ENCODE measurements at places on chromosomes 12 and 14.

- no peak for DNase-seq
Measured at GRCh38 chr14:77947372-77947771, 147.5 kb downstream of the ADCK1 start.

DNA sequence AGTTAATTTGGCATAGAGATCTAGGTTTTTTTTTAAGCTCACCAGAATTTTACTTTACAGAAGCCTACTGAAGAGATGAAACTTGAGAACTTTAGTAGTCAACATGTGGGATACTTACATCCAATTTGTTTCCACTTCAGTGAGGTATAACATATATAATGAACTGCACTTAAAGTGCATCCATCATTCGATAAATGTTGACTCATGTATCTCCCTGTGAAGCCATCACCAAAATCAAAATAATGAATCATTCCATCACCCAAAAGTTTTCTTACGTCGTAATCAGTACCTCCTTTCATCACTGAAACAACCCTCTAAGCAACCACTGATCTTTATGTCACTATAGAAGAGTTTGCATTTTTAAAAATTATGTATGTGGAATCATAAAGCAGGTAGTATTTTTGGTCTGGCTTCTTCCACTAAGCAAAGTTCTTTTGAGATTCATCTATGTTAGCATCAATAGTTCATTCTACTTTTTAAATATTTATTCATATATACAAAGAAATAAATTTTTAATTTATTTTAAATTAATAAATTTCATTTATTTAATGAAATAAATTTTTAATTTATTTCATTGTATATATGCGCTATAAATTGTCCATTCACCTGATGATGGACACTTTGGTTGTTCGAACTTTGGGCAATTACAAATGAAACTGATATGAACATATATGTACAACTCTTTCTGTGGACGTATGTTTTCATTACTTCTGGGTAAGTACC is 2.0 kb upstream of the CPNE8 start:
- no peak for DNase-seq

GRCh38 chr12:46442738-46443137 is 70.2 kb upstream of the SLC38A2 start:
- DNase-seq: no peak

DNA sequence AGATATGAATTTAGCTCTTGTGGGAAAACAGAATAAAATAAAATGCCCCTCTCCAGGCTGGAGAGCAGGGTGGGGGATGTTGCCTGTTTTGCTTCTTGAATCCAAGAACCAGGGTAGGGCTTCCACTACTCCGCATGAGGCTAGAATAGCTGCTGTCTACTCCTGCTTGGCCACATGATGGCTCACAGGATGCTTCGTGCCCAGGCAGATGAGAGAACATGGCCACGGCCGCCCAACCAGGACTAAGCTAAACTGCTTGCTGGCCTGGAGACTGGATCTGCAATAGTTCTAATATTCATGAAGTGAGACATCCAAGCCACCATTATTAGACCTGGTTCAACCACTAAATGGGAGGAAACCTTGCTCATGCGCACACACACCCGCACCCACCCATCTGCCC is 122.2 kb upstream of the METAP2 start:
- DNase-seq: no peak

GRCh38 chr12:128483526-128484255 is 216.7 kb downstream of the TMEM132C start:
- no peak for DNase-seq

- DNase-seq: peak; percentile 96
Measured at GRCh38 chr12:111405149-111405858, 419 bp upstream of the SH2B3 start.

- DNase-seq: no peak
Measured at GRCh38 chr14:45258073-45258472, 5.1 kb upstream of the MIS18BP1 start.

DNA sequence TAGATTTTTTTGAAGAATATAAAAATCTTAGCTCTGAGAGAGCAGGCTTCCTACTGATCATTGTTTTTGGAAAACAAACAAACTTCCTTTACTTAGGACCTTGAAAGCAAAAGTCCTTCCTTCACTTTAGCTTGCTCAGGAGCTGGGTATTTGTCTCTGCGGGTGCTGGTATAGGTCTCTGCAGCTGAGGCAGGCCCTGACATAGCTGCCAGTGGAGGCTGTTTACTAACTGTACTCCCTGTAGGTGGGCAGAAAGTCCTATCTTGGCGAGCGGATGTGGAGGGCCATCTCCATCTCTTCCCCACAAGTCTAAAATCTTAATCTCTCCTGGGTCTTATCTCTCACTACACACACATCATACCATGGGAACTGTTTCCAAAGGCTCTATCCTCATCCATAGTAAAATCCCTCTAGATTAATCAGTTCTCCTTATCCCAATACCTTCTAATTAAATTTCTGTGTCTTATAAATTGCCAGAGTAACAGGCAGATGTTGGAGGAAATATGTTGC is 4.1 kb upstream of the MIA2 start:
- no peak for DNase-seq

DNA sequence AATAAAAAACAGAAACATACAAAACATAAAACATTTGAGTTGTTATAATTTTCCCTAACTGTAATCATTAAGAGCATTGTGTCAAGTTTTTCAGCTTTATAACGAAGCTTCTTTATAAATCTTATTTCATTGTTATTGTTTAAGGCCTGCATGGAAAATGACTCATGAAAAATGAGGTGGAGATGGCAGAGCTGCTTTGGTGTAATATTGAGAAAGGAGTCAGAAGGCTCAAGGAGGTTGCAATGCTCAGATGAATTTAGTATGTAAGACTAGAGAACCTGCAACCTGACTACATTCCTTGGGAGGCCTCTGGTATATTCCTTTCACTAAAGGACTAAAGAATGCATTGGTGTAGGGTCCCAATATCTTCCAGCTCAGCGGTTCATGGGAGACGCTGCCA is 61.5 kb downstream of the TMEM30B start:
- DNase-seq: no peak

DNA sequence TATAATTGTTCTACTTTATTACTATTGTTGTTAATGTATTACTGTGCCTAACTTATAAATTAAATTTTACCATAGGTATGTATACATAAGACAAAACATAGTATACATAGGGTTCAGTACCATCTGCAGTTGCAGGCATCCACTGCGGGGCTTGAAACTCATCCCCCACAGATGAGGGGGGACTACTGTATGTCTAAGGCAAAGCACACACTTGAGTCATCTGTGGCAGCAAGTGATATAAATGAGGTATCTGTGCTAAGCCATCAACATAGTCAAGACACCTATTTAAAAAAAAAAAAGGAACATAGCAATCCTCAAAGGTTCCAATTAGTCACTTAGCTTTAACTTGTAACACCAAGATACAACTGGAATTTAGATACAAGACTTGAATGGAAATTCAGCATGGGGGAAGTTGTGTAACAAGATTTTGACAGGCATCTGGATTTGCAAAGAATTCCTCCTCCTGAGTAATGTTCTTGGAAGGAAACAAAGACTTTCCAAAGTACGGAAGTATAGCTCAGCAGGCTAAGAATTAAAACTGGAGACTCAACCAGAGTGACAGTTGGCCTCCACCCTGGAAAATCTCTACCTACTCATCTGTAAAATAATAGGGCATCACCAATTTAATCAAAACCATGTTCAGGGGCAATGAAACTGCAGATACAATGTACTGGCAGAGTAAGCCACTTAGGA is 14.9 kb downstream of the DCAF5 start:
- peak; percentile 38 for DNase-seq

DNA sequence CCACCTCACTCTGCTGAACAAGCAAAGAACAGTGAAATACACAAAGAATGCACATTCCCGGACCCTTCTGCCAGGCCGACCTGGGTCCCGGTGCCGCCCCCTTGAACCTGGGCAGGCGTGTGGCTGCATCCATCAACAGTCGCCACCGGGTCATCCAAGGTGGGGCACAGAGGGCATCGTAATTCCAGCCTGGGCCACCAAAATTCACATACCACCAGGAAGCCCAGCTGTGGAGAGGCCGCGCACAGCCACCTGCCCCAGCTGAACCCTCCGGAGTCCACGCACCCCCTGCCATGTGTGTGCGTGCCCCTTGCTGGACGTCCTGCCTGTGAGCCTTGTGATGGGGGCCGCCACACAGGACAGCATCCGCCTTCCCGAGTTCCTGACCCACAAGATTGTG is 85.7 kb downstream of the NOC4L start:
- DNase-seq: no peak

DNA sequence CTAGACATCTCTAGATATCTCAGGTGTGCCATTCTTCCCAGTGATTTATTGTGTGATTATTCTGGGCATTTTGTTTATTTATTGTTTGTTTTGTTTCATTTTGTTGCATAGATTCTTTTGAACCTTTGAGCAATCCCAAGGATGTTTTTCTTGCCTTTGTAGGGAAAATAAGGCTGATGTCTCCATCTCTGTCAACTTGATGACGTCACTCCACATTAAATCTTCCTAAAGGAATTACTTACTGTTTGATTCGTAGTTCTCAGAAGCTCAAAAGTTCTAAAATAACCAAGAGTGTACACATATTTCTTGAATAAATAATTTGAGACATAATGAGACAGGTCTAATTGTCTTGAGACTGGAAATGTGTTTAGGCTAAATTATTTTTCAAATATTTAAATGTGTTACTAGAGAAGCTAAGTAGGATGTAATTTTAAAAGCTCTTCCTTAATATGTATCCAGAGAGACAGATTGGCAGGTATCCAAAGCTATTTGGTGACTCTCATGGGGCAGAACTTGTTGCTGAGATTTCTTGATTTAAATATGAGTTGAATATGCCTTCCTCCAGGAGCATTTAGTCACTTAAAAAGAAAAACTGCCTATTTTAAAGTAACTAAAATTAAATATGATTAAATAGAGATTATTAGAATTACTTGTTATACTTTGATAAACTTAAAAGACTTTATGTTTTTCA is 128.7 kb downstream of the CNTN1 start:
- DNase-seq: no peak

DNA sequence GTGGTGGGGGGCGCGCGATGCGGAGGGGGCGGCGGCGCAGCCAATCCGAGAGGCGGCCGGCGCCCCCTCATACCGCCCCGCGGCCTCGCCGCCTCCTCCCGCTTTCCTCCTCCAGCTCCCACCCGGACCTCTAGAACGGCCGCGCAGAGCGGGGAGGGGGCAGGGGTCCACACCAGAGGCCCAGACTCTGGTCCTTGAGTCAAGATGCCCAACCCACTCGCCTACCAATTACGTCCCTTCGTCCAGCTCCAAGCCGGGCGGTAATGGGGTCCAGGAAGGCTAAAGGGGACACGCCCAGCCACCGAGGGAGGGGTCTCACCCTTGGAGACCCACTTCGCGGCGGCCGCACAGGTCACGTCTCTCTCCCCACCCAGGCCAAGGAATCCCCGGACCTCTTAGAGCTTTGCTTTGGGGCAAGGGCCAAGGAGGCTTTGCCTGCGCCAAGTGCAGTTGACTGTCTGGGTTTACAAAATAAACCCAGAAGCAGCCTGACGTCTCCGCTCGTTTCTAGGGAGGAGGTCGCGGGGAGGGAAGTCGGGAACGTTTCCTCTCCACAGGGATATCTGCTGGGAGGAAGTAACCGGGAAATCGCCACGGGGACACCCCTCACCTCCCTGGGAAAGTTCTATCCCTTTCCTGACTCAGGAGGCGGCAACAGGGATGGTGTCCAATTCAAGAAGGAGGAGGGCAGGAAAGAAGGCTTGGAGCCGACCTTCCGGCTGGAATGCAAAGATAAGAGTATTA is 394 bp upstream of the AMIGO2 start:
- DNase-seq: no peak

DNA sequence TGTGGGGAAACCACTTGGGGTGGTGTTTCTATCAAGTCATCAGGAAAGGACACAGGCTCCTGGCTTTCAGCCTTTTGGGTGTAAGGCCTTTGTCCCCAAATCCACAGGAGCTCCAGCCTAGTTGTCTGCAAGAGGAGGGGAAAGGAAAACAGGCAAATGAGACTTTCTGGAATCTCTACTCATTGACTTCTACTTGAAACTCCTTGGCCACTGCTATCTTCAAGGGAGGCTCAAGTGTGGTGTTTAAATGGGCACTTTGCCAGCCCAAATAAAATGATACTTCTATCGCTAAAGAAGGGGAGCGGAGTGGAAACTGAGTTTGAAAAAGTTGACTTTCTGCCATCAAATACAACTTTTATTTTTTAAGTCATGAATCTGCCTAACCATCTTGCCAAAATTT is 445.9 kb upstream of the RGS6 start:
- DNase-seq: no peak

- DNase-seq: no peak
Measured at GRCh38 chr12:68962877-68963855, 30.2 kb upstream of the CPM start.

DNA sequence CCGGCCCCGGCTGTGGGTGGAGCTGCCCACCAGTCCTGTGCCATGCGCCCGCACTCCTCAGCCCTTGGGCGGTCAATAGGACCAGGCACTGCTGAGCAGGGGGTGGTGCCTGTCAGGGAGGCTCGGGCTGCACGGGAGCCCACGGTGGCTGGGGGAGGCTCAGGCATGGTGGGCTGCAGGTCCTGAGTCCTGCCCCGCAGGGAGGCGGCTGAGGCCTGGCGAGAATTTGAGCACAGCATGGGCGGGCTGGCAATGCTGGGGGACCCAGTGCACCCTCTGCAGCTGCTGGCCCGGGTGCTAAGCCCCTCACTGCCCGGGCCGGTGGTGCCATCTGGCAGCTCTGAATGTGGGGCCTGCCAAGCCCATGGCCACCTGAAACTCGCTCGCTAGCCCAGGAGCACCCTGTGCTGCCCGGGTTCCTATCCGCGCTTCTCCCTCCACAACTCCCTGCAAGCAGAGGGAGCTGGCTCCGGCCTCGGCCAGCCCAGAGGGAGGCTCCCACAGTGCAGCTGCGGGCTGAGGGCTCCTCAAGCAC is 1371.1 kb downstream of the FSCB start:
- DNase-seq: no peak

- no peak for DNase-seq
Measured at GRCh38 chr12:122947352-122947792, 18.9 kb downstream of the ABCB9 start.

DNA sequence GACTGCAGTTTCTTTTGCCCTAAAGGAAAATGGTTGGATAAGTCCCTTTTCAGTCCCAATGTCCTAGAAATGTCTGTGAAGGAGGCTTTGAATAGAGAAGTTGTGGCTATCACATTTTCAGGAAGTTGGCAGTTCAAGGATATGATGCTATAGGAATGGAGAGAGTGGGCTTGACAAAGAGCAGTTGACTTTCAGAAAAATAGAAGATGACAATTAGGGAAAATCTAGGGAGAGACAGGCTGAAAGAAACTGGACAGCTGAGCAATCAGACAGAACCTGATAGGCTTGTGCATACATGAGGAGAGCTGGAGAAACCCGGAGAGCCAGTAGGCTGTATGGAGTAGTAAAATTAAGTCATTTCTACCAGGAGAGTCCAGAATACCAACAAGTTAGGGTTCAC is 50.5 kb downstream of the LMNTD1 start:
- no peak for DNase-seq

- DNase-seq: no peak
Measured at GRCh38 chr14:75531256-75531655, 9.0 kb downstream of the BATF start.

GRCh38 chr12:857611-858010 is 91.9 kb downstream of the RAD52 start:
- DNase-seq: no peak

All from stimulated activated CD8-positive, alpha-beta memory T cell treated with anti-CD3 and anti-CD28 coated beads, Interleukin-7, amount 100 ng/mL, for 48 hours (primary cell).